ENCODE measurements at places on chromosomes 11 and 22.

GRCh38 chr11:34640050-34640923 lies 19.4 kb downstream of the EHF start:
- DNase-seq = no peak

DNA sequence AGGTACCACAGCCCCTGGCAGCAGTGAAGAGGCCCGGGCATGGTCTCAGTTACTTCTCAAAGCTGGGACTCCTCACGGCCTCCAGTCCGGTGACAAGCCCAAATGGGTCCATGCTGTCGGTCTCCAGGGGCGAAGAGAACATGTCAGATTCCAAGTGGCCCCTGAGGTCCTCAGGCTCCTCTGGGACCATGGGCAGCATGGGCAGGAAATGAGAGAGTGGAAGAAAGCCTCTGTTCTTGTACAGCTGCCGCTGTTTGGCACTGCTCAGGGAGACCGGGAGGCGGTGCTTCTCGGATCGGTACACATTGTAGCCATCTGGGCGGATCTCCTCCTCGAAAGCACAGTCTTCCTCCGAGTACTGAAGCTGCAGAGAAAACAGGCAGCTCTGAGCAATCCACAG lies 4.6 kb downstream of the FGF19 start:
- peak; percentile 58 for DNase-seq

- DNase-seq = no peak
Measured at GRCh38 chr11:22349491-22349890, 11.3 kb downstream of the SLC17A6 start.

DNA sequence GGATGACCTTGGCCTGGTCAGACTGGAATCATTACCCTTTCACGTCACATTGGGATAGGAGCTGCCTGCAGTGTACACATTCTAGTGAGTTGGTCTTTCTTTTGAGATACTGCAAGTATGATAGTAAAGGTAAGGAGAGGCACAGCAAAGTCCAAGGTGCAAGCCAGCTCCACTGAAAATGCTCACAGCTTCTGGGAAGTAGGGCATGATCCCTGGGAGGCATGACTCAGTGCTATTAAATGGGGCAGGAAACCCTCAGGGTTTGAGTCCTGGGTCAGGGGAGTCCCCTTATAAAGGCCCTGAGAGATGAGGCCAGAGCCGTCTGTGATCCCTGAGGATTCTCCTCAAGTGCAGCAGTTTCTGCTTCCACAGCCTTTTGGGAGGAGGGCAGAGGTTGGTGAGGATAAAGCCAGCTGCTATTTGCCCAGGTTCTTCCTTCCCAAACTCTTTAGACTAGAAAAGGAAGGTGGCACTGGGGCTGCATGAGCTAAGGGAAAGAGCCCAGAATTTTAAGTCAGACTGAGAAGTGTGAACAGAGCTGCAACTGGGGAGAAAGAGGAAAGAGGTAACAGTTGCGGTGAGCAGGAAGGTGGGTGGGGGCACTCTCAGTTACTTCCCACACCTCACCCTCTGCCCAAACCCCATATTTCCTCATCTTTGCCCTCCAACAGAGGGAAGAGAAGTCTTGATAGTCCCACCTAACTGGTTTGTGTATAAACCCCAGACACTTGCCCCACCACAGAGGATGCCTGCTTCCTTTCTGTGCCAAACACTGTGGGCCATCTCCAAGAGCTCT lies 14.4 kb upstream of the OR52K1 start:
- no peak for DNase-seq

DNA sequence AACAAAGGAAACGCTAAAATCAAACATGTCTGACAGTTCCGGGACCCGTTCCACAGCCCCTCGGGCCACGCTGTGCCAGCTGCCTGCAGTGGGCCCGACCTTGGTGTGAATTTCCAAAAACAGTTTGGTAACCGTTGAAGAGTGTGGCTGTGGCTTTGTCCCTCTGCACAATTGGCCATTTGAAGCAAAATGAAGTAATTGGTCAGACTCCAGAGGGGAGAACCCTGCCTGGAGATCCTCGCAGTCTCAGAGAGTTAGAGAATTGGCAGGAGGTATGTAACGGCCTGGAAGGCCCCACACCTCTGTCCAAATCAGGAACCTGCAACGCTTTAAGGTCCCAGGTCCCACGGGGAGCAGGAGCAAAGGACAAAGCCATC lies 26.3 kb downstream of the TRMU start:
- DNase-seq = no peak

GRCh38 chr22:40877488-40877887 lies 15.6 kb upstream of the DNAJB7 start:
- DNase-seq = no peak

DNA sequence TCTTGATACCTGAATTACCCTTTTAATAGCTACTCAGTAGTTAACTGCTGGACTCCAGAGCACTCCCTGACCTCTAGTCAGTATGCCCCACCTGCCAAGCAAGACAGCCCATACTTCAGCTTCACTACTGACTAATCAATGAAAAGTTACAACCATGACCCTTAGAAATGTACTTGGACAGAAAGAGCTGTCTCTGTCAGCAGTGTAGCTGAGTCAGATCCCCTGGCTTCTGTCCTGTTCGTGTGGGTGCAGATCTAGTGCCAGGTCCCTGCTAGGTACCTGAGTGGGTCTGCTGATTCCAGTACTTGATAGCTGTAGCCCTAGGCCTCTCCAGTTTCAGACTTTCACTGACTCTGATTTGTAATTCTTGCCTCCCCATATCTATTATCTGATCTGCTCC lies 265.8 kb upstream of the POU2AF2 start:
- no peak for DNase-seq

DNA sequence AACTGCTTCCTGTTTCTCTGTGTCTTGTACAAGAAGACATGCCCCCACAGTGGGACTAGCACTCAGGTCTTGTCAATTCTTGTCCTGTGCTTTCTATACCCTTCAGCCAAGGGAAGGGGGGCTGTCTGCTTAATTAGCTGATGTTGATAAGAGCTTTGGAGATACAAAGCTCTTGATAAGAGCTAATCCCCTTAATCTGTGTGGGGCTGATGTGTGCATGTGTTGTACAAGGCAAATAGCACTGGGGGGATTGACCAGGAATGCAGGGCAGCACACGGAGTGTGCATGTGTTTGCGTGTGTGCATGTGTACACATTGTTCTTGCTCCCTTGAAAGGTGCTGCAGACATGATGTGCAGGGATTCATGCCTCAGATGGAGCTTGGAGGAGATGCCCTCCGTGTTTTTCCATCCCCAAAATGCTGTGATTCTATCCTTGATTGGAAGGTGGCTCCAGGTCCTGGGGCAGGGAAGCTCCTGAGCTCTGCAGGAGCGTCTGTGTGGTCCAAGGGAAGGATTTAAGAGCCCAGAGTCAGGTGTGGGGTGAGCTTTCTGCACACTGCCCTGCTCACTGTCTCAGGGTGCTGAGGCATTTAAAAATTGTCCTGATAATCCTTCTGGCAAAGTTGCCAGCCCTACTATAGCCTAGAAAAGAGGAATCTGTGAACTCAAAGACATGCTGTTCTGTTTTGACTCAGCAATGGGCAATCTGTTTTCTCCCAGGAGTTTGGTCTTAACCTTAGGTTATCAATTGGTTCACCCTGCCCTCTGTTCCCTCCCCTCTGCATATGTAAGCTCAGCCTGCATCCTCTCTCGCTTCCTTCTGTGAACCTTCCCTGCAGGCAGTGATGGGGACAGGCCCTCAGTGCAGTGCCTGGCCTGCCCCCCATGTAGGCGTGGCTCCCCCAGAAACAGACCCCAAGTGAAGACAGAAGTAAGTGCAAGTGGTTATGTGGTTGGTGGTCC lies 102.0 kb downstream of the GRIK4 start:
- DNase-seq = no peak

GRCh38 chr22:49734390-49734789 lies 93.3 kb downstream of the BRD1 start:
- no peak for DNase-seq

GRCh38 chr22:29167032-29167911 lies 38.4 kb upstream of the EMID1 start:
- DNase-seq = peak; percentile 94

DNA sequence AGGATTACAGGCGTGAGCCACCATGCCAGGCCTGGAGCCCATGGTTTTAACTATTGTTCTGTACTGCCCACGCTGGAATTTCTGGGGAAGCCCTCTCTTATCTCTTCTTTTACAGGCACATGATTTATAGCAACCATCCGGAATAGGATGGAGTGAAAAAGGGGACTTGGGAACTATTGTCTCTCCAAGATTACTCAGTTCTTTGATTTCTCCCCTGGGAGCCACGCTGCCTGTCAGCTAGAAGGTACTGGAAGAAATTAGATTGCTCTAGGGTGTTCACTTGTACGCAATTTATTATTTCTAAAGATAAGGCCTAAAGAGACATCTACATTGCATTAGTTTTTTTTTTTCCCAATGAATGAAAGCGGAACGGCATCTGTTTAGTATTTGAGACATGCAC lies 65.6 kb upstream of the PTPRJ start:
- no peak for DNase-seq

GRCh38 chr11:77267962-77268361 lies 33.5 kb downstream of the GDPD4 start:
- no peak for DNase-seq

DNA sequence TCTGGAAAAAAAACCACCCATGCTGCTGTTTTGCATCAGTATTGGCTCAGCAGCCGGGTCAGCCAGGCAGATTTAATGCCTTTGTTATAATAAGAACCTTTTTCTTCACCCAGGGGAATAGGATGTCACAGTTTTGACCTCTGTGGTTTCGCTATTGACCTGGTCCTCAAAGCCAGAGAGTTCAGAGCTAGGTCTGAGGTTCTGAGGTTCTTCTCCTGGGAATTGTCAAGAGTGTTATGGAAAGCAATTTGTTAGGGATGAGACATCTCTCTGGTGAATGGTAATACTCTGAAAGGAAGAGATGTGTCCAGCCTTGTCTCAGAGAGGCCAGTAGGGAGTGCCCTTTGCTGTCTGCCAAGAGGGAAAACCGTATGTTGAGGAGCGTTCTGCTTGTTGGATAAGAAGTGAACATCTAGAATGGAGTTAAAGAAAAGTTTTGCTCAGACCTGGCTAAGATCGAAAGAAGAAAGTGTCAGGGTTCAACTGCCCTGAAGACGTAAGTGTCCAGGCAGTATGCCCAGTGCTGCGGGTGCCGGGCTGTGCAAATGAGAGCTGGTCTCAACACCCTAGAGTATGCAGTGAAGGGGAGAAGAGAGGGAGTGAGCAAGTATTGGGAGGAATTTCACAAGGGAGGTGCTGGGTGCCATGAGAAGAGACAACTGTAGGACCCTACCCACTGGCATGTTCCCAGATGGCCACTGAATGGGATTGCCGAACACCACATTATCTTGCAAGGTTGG lies 150.9 kb upstream of the TTC12 start:
- no peak for DNase-seq

- no peak for DNase-seq
Measured at GRCh38 chr11:27187848-27188621, 147.4 kb downstream of the BBOX1 start.

DNA sequence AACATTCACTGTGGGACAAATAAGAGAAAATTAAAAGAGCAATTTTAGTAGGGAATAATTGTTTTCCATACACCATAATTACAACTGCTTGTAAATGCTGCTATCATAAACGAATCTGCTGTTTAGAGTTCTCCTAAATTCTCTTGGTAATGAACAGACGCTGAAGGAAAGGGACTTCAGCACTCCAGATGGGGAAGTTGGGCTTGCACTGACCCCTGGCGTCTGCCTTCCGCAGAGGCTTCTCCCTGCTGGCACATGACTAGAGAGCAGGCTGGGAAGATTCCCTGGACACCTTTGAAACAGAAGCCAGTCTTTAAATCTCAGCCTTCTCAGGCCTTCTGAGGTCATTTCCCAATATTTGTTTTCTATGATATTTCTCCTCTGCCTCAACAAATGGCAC lies 84.1 kb downstream of the NXPE2 start:
- DNase-seq = no peak

DNA sequence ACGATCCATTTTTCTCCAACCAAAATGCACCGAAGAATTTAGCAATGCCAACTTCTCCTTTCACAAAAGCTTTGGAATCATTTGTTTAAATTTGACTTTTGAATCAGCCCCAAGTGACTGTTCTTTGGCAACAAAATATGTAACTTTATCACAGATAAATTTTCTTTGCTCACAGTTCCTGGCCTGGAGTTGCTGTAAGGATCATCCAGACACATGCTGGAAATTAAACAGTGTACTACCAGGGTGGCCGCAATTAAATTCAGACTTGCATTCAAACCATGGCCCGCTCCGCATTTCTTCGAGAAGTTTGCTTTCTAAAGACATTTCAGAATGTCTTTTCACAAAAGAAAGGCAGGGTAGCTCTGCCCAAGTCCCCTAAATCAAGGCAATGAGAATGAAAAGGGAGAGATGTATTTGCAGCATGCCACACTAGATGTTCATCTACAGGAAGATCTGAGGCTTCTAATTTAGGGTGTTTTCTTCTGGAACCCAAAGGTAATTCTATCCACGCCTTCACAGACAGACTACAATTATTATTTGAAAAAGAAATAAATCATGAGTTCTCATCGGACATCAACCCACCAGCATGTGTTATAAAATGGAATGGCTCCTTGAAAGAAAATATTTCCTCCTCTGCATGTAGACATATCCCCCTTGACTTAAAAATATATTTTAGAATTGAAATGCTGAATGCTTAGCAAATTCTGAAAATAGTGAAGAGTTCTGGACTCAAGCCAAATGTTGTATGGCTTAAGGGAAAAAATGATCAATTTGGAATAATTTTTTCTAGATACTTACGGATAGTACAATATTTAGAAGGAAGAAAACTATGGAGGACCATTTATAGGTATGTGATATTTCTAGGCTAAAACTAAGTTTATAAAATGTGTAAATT lies 189.7 kb upstream of the BLID start:
- DNase-seq = no peak

GRCh38 chr11:5596607-5597201 lies at the start of gene TRIM6:
Gene TRIM6, plus strand, starts transcription at chr11:5596637. Its CDS starts 261 bp downstream, at chr11:5596898.
- no peak for DNase-seq

GRCh38 chr11:17244046-17244445 lies 32.5 kb upstream of the NUCB2 start:
- no peak for DNase-seq

DNA sequence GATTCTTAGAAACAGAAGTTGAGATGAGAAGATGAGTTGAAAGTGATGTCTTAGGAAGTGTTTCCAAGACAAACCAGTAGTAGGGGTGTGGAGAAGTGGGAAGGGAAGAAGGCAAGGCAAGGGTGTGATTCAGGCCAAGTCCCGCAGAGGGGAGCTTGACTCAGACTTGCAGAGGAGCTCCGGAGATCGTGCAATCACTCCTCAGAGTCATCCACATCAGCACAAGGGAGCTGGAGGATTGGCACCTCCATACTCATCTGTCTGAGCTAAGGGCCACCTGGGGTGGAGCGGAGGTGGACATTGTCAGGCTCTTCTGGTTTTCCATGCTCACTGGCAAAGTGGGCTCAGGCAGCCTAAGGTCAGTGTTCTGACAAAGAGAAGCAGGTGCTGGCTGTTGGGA lies 44.4 kb downstream of the CHRDL2 start:
- DNase-seq = no peak

- DNase-seq = peak; percentile 27
Measured at GRCh38 chr22:43216738-43217137, 29.8 kb upstream of the TTLL12 start.

- no peak for DNase-seq
Measured at GRCh38 chr11:55457641-55458040, 89.9 kb downstream of the OR4A15 start.

- no peak for DNase-seq
Measured at GRCh38 chr11:20627026-20627425, 27.6 kb downstream of the SLC6A5 start.

- DNase-seq = no peak
Measured at GRCh38 chr11:86369668-86370067, 5.0 kb upstream of the CCDC81 start.

Data from NAMALWA (cell line).